NCI-H748 treated with DMSO at 0.1 percent for 48 hours (cell line): ENCODE measurements at places on chromosomes 5 and 9.

GRCh38 chr5:36638056-36638455, 31.6 kb downstream of the SLC1A3 start:
- DNase-seq, result no peak

DNA sequence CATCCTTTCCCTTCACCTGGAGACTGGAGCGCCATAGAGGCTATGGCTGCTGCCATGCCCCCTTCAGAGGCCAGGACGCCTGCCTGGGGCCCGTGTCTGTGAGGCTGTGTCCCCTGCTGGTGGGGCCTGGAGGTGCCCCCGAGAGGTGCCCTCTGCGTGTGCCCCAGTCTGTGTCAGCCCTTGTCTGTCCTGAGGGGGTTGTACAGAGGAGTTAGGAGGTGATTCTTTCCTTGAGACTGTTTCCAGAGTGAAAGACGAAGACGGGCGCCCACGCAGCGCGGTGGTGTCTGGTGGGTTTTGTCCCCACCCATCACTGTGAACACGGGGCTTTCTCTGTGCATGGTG, 24.6 kb downstream of the TRAF2 start:
- no peak for DNase-seq

- DNase-seq, result no peak
These were observed 118.1 kb upstream of the CCDC112 start for GRCh38 chr5:115414406-115415142.

DNA sequence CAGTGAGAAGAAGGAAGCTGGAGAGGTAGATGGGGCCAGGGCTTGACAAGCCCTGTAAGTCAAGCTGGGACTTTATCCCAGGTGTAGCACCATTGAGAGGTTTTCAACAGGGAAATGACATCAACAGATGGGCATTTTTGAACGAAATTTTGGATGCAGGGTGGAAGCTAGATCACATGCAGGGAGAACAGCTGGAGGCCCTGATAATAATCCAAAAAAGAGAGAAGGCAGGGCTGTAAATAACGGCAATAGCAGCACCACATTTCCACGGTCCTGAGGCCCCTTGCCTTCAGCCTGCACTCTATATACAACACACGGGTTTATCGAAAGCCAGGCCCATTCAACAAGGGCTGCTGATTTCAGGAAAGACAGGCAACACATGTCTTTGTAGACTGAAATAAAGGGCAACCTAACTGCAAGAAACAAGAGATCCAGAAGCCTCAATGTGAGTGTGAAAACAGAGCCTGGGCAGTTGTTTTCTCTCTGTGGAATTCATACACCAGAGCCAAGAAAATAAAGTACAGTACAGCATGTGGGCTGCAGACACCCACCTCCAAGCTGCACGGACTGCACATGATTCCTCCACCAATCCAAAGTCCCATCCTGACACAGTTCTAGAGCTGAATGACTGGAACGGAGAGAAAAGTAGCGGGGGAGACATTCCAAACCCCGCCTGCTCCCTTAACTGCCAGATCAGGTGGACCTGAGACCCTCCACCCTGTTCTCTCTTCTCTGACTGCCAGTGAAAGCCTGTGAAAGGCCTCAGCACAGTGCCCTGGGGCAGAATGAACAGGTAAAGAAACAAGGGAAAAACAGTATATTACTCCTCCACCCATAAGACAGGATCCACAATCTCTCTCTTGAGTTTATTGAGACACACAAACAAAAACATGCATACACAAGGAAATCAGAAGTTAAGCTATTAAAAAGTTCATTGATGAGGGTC, 36.3 kb downstream of the KLHL3 start:
- no peak for DNase-seq

DNA sequence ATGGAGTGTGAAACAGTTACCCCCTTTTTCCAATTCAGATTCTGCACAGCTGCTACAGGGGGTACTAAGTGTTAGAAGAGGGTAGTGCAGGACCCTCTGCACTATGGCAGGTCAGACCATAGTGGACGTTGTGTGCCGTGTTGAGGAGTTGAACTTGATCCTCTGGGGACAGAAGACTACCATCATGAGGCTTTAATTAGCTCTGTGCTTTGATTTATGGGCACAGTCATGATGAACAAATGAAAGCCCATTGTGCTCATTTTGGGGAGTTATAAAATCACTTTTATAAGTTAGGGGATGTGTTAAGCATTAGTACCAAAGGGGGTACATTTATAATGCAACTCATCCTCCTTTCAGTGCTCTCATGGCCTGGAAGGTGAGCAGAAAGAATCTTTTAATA, 62.7 kb downstream of the ZSWIM6 start:
- no peak for DNase-seq

- no peak for DNase-seq
These were observed 67.2 kb upstream of the TSLP start for GRCh38 chr5:111004291-111004690.
